ENCODE measurements at places on chromosomes 1 and 21.

- DNase-seq: no peak
Measured at GRCh38 chr1:9904596-9904995, 5.5 kb downstream of the CTNNBIP1 start.

DNA sequence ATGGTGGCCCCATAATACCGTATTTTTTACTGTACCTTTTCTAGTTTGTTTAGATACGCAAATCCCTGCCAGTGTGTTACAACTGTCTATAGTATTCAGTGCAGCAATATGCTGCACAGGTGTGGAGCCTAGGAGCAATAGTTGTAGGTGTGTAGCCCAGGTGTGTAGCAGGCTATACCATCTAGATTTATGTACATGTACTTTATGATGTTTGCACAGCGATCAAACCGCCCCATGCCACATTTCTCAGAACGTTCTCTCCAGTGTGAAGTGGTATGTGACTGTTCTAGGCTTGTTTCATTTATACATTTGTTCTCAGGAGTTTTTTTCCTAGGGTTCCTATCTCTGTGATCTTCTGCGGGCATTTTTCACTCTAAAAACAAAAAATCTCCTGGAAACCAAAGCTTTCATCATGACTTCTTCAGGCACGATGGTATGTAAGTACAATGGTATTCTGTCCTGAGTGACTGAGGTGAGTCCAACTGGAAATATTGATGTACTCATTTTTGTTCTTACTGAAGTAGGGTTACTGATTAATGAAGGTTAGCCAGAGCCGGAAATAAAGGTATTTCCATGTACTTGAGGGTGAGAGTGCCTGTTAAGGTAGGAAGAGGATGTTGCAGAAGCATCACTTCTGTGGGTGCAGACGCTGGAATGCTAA lies 153.0 kb downstream of the GABPA start:
- no peak for DNase-seq

GRCh38 chr1:208793861-208794345 lies 549.7 kb upstream of the PLXNA2 start:
- no peak for DNase-seq

DNA sequence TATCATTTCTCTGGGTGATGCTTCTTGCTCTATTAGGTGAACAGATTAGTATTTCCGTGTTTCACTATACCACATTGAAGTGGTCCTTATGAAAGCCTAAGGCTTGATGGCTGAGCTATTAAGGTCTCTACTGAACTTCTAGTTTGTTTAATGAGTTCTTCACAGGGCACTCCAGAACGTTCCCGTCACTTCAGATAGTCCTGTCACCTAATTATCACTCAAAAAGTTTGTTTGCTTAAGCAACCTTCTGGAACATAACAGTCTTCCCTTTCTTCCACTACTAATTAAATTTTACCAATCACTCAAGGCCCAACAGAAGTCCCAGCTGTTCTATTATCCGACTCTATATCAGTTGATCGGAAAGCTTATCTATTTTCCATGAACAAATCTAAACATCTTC lies 104.6 kb upstream of the ZC3H11B start:
- DNase-seq: no peak

DNA sequence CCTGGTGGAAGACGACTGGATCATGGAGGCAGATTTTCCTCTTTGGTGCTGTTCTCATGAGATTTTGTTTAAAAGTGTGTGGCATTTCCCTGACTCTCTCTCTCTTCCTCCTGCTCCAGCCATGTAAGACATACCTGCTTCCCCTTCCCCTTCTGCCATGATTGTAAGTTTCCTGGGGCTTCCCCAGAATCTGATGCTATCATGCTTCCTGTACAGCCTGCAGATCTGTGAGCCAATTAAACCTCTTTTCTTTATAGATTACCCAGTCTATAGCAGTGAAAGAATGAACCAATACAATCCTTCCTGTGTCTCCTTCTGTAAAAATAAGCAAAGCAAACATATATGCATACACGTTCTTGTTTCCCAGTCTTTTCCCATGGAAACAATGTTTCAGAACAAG lies 273.2 kb downstream of the DYRK1A start:
- DNase-seq: no peak

DNA sequence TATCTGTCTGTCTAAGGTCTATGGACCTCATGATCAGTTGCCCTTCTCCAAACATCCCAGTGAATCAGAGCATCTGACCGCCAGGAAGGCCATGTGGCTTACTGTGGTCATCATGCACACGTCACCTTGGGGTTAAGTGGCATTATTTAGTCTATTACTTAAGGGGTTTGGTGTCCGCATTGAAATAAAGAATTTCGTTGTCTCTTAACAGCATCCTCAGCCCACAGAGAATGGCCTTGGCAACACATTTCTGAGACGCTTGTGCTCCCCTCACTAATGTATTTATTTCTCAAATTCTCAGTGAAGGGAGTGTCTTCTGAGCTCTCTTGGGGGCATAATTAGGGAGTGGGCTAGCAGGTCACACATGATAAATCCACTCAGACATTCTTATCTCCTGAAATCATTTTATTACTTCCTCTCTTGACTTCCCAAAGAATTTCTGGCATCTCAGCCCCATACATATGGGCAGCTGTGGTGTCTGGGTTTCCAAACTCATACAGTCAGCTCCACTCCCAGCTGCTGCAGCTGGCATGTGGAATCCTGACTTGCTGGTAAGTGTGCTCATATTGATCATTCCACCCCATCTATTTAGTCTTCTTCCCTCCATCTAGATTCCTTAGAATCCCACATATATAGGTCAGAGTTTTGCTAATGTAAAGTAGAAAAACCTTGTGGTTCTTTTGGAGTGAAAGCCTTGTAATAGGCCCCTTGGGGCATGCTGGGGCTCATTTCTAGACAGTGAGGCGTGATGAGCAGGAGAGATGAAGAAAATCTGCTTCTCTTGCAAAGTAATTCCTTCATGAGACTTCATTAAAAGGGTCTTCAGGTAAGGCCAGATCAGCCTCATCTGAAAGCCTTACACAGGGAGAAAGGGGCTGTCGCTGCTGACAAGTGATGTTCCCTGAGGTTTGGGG lies 110.5 kb downstream of the HHAT start:
- DNase-seq: no peak

GRCh38 chr1:148435406-148435805 lies 47.7 kb downstream of the PPIAL4G start:
- no peak for DNase-seq

DNA sequence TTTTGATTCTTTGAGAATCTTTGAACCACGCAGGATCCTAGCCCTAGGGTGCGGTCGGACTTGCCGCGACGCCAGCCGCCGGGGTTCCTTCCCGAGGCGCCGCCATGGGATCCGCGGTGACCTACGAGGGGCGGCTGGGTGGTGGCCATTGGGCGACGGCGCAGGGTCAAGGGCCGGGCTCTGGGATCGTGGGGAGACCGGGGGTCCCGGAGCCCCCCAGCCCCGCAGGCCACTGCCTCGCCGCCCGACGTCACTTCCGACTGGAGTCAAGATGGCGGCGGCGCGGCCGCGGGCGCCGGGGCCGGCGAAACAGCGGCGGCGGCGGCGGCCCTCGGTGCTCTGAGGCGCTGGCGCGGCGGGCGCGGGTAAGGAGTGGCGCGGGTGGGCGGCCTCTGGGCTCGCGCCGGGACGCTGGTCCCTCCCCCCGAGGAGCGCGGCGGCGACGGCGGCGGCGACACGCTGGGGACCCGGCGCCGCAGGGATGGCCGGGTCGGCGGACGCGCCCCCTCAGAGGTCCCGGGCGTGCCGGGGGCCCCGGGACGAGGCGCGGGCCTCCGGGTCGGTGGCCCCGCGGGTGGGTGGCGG lies at the start of gene PRDM2:
PRDM2 (plus strand) TSS at position 253 of the 585 bp plus-strand sequence. CDS start 15,418 bp downstream, outside the sequence.
- DNase-seq: no peak

- no peak for DNase-seq
Measured at GRCh38 chr1:62361431-62361830, 42.2 kb upstream of the KANK4 start.

GRCh38 chr1:4056422-4056821 lies 156.3 kb upstream of the C1orf174 start:
- no peak for DNase-seq

GRCh38 chr1:157099633-157100009 lies at the start of gene ETV3L:
Gene ETV3L (minus strand): TSS chr1:157099808. CDS start chr1:157099523, 285 bp downstream.
- DNase-seq: no peak

DNA sequence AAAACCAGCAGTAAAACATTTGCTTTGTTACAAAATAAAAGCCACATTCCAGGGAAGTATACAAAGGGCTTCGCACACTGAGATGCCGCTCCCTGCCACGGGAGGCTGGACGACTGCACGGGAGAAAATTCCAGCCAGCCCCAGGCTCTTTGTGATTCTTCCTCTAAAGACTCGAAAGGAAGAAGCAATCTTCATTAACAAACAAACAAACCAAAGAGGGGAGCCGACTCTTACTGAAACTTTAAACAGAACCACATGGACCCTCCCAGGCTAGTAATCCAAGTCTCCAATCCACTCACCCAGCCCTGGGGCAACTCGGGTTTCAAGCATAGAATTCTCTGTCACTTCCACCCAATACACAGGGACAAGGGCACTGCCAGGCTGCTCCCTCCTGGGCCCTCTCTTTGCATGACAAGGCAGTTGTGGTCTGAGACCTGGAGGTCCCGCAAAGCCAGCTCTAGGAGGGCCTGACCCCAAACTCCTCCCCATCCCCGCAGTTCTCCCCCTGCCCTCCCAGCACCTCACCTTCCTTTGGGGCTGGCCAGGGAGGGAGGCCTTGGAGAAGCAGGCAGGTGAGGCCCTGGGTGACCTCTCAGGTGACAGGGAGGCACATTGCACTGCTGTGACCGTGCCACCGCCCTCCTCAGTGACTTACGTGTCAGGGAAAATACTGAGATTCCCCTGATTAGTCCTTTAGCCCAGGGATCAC lies 26.6 kb upstream of the COL18A1 start:
- DNase-seq: no peak

GRCh38 chr21:30146558-30147282 lies 19.9 kb downstream of the CLDN17 start:
- DNase-seq: no peak

DNA sequence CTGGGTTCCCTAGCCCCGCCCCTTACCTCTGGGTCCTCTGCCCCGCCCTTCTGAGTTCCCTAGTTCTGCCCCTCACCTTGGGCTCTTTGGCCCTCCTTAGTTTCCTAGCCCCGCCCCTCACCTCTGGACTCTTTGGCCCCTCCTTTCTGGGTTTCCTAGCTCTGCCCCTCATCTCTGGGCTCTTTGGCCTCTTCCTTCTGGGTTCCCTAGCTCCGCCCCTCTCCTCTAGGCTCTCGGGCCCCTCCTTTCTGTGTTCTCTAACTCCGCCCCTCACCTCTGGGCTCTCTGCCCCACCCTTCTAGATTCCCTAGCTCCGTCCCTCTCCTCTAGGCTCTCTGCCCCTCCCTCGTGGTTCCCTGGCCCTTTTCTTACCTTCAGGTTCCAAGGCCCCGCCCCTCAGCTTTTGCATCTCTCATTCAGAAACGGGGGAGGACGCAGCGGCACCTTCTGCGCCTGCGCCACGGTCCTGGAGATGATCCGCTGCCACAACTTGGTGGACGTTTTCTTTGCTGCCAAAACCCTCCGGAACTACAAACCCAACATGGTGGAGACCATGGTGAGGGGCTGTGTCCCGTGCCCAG lies 88.5 kb downstream of the PTPRU start:
- no peak for DNase-seq

- DNase-seq: no peak
Measured at GRCh38 chr1:227356620-227357146, 38.4 kb upstream of the CDC42BPA start.

DNA sequence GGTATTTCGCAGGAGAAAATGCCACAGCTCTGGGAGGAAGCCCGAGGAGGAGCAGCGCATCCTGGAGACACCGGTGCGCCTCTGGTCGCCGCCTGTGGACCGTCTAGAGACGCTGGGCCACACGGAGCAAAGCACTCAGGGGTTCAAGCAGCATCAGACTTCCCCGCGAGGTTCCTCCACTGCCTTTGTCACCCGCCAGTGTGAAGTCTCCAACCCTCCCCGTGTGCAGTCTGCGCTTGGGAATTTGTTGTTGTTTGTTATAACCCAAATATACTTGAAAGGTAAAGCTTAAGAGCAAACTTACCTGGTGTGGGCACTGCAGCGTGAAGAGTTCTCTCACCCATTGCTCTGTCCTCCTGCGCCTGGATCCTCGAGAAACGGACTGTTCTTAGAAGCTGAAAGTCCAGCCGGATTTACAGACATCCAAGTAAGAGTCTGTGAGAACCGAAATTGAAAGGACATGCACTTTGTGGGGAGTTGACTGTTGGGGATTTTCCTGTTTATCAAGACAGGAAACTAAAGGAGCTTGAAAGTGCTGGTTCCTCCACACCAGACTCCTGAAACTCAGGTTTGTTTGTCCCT lies at the start of gene GBP4:
GBP4 (minus strand) TSS at position 452 of the 582 bp plus-strand sequence; CDS start at position 344, 108 bp downstream.
- no peak for DNase-seq

GRCh38 chr1:55466373-55466772 lies 251.2 kb upstream of the USP24 start:
- DNase-seq: no peak

GRCh38 chr1:156540955-156541354 lies 31.4 kb downstream of the IQGAP3 start:
- no peak for DNase-seq

DNA sequence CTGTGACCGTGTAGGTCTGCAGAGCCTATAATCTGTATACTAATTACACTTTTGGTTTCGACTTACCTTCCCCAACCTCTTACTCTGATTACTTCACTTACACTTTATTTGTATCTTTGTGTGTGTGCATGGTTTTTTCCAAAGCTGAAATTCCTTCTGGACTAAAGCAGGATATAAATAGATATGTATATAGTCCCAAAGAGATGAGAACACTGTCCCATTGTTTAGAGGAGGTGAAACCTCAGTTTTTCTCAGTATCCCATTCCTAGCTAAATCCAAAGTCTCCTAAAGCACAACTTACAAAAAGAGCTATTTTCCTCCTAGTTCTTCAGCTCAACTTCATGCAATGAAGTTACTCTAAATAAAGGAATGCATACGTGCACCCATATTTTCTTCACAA lies 442.2 kb downstream of the SMYD3 start:
- no peak for DNase-seq

- DNase-seq: no peak
Measured at GRCh38 chr21:28136656-28137255, 855.9 kb downstream of the LTN1 start.

DNA sequence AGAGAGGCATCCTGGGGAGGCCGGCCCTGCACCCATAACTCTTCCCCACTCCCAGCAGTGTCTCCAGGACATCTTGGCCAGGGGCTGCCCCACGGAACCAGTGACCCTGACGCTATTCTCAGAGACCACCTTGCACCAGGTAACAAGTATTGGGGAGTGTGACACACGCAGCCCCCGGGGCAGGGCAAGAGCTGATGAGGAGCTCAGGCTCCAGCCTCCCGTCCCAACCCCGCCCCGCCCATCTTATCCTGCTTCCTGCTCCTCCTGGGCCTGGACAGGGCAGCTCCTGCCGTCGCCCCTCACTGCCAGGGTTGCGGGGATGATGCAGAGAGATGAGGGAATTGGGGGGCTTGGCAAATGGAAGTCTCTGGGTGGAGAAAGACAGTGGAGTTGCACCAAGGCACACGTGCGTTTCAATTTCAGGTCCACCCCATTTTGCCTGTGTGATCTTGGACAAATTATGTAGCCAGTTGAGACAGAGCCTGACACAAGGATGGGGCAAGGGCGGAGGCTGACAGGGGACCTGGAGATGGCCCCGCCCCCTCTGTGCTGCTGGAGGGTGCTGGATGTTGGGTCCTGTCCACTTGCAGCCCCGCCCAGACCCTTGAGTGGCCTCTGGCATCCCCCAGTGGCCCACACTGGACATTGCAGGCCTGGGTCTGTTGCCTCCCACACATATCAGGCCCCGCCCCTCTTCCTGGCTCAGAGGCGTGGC lies 10.7 kb downstream of the CLCNKA start:
- no peak for DNase-seq
